ENCODE measurements at places on chromosomes 1 and 21.

- no peak for DNase-seq
Observed at GRCh38 chr21:44643741-44644310, 2.4 kb upstream of the KRTAP10-11 start.

DNA sequence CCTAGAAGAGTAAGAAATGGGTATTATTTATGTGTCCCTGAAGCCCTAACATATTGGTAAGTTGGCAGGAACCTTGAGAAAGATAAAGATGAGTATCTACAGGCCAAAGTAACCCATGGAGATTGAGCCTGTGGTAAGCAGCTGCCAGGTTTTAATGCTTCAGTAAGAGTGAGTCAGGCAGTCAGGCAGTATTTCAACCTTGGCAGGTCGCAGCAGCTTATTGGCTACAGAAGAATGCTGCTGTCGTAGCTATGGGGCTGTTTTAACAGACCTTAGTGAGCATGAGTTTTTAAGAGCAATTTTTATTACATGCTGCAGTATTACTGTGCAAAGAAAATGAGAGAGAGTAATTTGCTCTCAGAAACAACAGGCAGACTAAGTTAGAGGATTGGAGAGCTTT, 10.3 kb upstream of the SLC30A10 start:
- peak; percentile 23 for DNase-seq

GRCh38 chr1:37831109-37831508, 23.1 kb upstream of the YRDC start:
- DNase-seq: no peak

DNA sequence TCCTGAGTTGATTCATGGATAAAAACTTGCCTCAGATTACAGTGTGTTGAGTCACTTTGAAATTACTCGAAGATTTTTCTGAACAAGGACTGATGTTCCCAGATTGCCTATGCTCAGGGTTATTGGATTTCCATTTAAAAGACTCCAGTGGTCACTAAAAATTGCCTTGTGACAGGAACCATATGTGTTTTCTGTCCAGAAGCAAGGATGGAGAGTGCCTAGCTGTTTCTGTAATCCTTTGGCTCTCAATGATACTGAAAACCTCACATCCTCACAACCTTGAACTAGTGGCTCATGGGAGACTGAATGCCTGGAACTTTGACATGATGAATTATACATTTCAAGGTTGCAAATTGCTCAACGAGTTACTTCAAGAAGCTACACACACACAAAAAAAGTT, 1271.8 kb downstream of the BRINP3 start:
- no peak for DNase-seq

DNA sequence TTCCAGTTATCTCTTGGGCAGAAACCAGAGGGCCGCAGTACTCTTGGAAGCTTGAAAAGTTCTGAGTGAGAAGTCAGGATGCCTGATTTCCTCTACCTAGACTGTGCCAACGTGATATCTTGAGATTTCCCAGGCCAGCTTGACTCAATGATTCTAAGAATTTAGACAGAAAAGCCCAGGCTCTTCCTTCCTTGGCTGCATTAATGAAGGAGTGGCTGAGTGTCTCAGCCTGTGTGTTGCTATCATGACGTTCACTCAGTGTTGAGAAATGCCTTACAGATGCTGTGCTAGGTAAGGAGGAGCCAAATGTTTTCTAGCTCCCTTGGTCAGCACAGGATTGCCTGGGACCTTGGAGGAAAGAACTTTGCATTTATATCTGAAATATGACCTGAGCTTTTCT, 454.1 kb upstream of the USP24 start:
- peak; percentile 88 for DNase-seq

DNA sequence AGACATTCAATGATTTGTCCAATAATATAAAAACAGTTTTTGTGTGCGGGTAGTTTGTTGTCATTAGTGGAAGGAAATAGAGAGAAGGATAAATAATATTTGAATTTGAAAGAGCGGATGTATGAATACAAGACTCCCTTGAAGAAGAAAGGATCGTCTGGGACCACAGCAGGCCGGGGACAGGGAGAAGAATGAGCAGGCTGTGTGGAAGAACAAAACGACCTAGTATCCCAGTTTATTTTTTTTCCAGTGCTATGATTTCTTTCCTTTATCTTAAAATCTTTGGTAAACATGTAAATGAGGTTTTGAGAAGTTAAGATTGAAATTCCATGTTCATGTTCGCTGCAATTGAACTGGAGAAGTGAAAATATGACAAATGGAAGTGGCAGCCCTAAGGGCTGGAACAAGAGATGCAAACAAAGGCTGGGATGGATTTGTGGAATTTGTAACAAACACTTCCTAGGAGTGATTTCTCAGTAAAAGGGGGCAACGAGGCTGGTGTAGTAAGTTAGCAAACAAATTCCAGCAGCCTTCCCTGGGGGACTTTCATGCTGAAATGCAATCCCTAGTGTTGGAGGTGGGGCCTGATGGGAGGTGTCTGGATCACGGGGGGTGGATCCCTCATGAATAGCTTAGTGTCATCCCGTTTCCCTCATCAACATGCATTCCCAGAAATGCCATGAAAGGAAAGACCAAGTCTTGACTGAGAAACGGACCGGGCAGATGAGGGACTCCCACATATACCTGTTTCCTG, 10.2 kb upstream of the IFI16 start:
- DNase-seq: peak; percentile 97

DNA sequence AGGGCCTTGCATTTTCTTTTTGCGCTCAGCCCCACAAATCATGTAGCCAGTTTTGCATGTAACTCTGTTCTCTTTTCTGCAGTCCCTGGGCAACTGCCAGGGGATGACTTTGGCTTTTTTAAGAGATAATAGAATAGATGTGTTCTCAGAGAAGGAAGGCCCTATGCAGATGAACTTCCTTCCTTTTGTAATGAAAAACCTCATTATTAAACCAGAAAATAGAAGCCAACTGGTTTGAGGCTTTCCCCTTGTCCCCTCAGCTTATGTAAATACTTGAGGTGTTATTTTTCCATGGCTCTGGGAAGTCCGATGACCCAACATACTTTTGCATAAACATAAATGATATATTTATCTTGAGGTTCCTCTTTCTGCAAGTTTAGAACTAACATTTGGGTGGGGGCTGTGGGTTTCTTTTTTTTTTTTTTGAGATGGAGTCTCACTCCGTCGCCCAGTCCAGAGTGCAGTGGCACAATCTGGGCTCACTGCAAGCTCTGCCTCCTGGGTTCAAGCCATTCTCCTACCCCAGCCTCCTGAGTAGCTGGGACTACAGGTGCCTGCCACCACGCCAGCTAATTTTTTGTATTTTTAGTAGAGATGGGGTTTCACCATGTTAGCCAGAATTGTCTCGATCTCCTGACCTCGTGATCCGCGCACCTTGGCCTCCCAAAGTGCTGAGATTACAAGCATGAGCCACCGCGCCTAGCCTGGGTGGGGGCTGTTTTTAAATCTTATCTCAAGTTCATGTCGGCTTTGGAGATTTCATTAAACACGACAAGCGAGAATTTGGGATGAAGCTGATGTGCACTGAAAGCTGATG, 14.4 kb upstream of the FCRL5 start:
- no peak for DNase-seq

- no peak for DNase-seq
Observed at GRCh38 chr21:23016617-23017016, 2018.4 kb downstream of the NCAM2 start.

- DNase-seq: no peak
Observed at GRCh38 chr1:67336157-67336556, 28.5 kb downstream of the IL12RB2 start.

GRCh38 chr1:22142315-22143064, 407 bp downstream of the WNT4 start:
- DNase-seq: peak; percentile 25

GRCh38 chr1:6225651-6226050, 10.1 kb downstream of the ICMT start:
- DNase-seq: no peak

DNA sequence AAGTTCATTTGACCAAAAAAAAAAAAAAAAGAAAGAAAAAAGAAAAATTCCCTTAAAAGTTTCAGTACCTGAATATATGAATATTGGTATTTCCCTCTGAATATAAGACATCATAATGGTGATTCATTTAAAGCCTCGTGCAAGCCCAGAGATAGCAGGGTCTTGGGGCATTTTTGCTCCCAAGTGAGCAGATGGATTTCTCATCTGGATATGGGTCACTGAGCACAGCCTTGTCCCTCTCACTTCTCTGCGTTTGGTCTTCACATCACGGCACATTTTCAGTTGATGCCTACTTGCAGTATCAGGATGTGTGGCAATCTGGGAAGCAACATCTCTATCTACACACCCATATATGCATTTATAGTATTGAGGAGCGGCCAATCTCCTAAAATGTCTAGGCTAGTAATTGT, 12.7 kb downstream of the CD58 start:
- DNase-seq: no peak

GRCh38 chr1:229803626-229804217, 177.7 kb downstream of the URB2 start:
- DNase-seq: no peak

DNA sequence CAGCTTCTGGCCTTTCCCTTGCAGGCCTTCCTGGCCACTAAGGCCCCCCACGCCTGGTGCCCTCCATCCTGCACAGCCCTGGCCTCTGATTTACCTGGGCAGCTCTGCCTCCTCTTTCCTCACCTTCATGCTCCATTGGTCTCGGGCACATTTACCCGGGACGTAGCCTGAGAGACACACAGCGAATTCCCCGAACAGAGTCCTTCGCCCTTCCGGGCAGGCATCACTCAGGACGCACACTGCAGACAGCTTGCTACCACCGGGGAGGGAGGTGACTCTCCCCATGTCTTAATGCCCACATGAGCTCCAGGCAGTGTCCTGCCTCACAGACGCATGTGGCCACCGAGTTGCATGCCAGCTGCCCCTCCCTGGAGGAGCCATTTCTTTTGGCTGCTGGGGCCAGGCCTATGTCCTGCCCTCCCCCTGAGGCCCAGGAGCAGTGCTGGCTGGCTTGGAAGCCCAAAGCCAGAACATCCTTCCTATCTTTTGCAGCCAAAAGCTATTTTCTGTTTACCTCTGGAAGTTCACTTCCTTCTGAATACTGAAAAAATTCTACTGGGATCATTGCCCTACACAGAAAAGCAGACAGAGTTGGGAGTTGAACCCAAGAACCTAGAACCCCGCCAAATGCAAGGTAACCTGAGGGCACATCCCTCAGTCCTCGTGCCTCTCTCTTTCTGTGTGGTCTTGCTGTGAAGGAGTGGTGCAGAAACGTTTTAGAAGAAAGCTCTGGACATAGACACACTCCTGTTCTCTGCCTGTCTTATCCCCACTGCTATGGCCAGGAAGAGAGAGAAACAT, 209.5 kb downstream of the TOMM20 start:
- DNase-seq: peak; percentile 23

GRCh38 chr21:26794597-26795411, 50.4 kb downstream of the ADAMTS1 start:
- DNase-seq: no peak

- no peak for DNase-seq
Observed at GRCh38 chr1:26370591-26371382, 1.8 kb downstream of the ZNF683 start.

GRCh38 chr1:25197235-25197975, 34.9 kb downstream of the SYF2 start:
- DNase-seq: no peak

DNA sequence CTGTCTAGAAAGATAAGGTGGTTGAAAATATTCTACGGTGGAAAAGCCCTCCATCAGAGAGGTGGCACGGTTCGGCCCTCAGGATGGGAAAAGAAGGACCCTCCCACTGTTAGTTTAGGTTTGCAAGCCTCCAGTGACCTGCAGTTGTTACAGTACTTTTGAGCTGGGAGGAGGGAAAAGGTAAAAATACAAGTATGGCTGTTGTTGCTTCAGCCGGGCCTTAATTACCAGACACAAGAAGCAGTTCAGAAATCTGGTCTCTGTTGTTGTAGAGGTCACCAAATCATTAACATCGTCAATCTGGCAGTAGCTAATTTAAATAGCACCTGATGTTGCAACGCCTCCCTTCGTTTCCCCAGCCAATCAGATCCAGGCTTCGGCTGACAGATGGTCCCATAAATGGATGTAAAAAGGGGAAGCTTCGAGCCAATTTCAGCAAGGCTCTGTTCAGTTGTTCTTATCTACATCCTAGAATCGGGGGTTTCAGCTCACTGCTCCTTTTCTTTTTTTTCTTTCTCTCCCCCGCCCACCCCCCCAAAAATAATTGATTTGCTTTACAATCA, at the start of gene ELAVL4:
ELAVL4 (plus strand) TSS at position 424 of the 563 bp plus-strand sequence. CDS start 270 bp downstream, outside the sequence.
- DNase-seq: no peak

- DNase-seq: peak; percentile 64
Observed at GRCh38 chr1:60848583-60849188, 233.7 kb upstream of the NFIA start.

- DNase-seq: no peak
Observed at GRCh38 chr1:110628323-110629105, 22.4 kb upstream of the KCNA2 start.

- no peak for DNase-seq
Observed at GRCh38 chr1:197424380-197424779, 156.3 kb downstream of the CRB1 start.

DNA sequence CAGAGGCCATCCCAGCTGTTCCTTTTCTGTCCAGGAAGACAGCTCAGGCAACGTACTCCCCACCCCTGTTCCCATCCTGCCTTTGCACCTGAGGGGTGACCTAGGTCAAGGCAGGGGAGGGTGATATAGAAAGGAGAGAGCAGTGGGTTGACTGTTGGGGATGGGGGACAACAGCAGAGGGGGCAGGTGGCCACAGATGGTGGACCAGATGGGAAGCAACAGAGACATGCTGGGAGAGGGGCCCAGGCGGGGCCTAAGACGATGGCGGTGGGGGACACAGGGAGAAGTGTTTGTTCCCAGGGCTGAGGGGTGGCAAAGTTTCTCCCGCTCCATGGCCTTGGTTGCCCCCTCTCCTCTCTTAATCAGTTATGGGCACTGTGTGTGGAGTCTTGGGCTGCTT, 6.3 kb downstream of the CELSR2 start:
- no peak for DNase-seq

GRCh38 chr1:56385314-56385713, 194.0 kb downstream of the PLPP3 start:
- DNase-seq: no peak

GRCh38 chr1:66519992-66520391, 14.0 kb upstream of the SGIP1 start:
- DNase-seq: no peak

- DNase-seq: no peak
Observed at GRCh38 chr1:203668401-203668800, 41.8 kb downstream of the ATP2B4 start.

GRCh38 chr1:25503551-25504426, 39.6 kb upstream of the LDLRAP1 start:
- peak; percentile 26 for DNase-seq

- no peak for DNase-seq
Observed at GRCh38 chr1:9296850-9297249, 4.2 kb downstream of the SPSB1 start.

- DNase-seq: no peak
Observed at GRCh38 chr1:109216662-109217061, 2.9 kb downstream of the SARS1 start.

- DNase-seq: peak; percentile 45
Observed at GRCh38 chr1:39103328-39104157, 77.4 kb downstream of the NDUFS5 start.

GRCh38 chr1:88514544-88515060, 169.5 kb upstream of the PKN2 start:
- DNase-seq: no peak

DNA sequence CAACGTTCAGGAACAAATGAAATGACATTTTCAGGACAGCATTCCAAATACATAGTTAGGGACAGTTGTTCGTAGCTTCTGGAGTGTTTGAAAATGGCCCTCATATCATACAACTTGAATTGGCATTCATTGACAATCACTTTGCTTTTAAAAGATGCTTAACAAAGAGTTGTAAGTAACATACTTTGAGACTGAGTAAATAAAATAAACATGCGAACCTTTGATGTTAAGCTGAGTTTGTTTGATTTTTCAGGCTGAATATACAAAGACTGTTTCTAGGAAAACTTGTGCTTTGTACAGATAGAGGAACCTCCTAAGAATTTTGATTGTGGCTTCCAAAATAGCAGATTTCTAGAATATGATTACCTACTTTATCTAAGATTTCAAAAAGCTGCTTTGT, 45.3 kb downstream of the ITSN1 start:
- no peak for DNase-seq
